ENCODE measurements at places on chromosomes 3 and 15.

- DNase-seq: no peak
Measured at GRCh38 chr3:16254916-16255315, 9.8 kb downstream of the DPH3 start.

- DNase-seq: no peak
Measured at GRCh38 chr3:193095366-193095765, 145.7 kb upstream of the PLAAT1 start.

DNA sequence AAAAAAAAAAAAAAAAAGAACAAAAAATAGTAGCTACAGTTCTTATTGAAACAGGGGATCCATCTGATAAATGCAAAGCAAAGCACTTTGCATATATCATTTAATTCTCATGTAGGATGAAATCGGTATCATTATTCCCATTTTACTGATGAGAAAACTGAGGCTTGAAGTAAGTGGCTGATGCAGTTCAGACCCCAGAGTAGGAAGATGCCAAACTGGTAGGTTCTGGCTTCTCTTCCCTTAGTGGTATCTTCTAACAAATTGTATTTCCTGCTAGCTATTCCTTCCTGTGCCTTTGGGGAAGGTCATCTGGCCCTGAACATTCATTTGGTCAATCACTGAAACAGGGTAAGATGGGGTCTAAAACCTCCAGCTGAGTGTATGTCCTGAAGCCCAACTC lies 21.9 kb downstream of the PIF1 start:
- DNase-seq: no peak

DNA sequence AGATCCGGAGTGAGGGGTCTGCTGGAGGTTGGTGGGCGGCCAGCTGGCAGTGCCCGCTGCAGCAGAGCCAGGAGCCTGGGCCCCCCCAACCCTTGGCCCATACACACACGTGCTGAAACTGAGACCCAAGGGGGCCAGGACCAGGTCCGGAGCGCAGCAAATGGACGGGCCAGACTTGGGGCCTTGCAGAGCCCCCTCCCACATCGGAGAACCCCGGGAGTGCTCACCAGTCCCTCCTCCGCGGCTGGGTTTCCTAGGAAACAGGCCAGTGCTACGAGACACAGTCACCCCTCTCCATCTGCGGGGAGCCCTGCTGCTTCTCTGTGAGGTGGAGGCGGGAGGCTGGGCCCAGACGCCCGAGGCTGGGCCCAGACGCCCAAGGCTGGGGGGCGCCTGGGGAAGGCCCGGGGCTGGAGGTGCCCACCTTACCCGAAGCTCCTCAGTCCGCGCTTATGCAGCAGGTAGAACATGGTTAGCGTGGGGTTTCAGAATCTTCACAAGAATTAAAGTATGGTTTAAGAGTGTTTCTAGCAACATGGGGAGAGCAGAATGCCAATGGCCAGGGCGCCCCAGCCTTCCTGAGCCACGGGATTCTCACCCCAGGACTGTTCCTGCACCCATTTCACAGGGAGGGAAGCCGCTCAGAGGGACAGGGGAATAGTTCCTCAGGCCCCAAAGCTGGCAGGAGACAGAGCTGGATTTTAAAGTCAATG lies 135.0 kb upstream of the PRR20G start:
- no peak for DNase-seq

DNA sequence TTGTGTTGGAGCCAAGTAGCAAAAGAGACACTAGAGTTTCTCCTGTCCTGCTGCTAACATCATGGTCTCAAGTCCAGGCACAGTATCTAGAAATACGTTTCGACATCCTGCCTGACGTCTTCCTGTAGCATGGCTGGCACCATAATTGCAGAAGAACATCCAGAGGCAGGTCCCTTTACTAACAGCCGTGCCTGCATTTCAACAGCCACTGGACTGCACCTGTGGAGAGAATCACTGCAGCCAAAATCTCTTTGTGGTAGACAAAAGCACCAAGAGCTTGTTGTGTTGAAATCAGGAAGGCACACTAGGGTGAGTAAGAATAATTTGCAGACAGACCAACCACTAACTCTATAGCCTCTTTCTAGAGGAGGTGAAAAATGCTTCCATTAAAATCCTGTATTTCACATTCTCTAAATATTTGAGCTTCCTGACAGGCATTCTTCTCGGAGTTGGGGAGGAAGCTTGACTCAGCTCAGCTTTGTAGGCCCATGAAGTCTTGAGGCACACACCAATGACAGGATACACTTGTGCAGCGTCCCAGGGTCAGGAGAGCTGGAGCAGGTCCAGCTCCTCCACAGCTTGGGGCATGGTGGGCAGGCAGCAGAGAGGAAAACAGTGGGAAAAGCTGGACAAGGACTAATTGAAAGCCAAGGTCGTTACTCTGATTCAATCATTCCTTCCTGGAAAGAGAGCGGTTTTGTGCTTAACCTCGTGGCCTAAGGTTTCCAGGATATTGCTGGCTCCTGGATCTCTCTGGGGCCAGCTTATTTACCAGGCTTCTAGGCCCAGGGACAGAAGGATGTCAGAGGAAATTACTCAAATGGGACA lies 244.9 kb downstream of the FAM43A start:
- no peak for DNase-seq

- DNase-seq: no peak
Measured at GRCh38 chr3:150384296-150385212, 23.5 kb upstream of the TSC22D2 start.

DNA sequence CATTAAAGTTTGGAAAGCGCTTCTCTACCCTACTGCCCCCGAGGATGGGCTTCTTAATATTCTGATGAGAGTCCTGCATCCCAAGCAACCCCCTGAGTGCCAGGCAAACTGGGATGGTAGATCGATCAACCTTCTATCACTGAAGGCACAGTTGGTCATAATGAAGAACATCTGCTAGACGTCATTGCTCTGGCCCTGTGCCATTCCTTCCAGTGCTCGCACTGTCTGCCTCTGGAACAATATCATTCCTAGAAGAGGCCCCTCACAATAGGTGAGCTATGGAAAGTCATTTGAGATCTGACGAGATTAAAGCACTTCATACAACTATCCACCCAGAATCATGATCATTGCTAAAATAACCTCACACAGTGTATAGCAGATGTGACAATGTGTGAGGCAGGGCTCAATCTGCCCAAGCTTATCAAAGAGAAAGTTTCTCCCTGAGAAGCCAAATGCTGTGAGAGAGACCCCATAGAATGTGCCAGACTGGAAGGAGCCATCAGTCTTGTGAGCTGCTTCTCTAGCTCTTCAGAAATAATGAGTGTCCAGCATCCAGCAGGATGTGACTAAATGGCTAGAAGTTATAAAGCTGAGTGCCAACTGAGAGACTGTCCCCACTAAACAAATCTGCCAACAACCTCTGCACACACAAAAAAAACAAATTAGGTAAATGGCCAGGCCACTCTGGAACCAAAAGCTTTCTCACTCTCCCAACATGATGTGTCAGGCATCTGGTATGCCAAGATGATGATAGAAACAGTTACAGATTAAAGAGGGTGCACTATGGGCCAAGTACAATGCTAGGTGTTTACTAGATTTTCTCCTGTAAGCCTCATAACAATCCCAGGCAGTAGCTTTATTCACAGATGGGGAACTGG lies 165.5 kb downstream of the NECTIN3 start:
- no peak for DNase-seq

DNA sequence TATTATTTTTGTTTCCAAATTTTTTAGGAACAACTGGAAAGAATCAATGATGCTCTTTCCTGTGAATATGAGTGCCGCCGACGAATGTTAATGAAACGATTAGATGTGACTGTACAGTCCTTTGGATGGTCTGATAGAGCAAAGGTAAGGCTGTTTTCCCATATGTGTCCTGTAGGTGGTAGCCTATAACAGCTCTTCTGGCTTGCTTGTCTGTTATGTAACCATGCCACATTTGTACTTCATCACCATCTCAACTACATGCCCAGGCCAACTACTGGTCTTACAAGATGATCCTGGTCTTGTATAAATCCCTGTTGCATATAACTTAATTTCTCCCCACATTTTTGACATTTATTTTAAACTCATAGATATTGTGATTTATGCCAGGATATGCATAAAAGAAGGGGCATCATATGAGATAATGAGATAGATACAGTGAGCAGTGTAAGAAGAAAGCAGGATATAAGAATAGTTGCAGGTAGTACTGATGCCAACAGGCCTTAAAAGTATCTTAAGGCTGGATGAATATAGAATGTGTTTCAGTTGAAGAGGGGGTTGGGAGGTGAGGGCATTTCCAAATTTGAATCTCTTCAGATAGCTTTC lies 20.3 kb downstream of the FAM98B start:
- DNase-seq: no peak

All from NCI-H2081 treated with DMSO at 0.1 percent for 48 hours (cell line).